Sigmoid colon (tissue), 7 donors: ENCODE measurements at places on chromosomes 16 and 17. TPM values are rescaled to one million over a fixed set of nuclear protein-coding genes. Genes with fewer than 3 reads are reported as not detected.
A peak's percentile ranks its signal among the peaks of the same experiment; 100 is the strongest.

- no peak overlapping the region for H3K27ac ChIP-seq
- H3K4me1 ChIP-seq, result no peaks in the 10 kb centered on the region
- DNase-seq, result no peak
- no peak overlapping the region for H3K4me3 ChIP-seq
- H3K36me3 ChIP-seq, result no peaks in the 10 kb centered on the region
Observed at GRCh38 chr17:48247038-48247437, 139.5 kb downstream of the SNX11 start.

Gene TBC1D3E
- total RNA-seq, result not detected

GRCh38 chr17:12089809-12090384, 69.2 kb downstream of the MAP2K4 start:
- no peak overlapping the region for H3K4me3 ChIP-seq
- no peak for DNase-seq
- no peak overlapping the region for H3K27ac ChIP-seq

Gene KCNJ18
- total RNA-seq, result not detected

DNA sequence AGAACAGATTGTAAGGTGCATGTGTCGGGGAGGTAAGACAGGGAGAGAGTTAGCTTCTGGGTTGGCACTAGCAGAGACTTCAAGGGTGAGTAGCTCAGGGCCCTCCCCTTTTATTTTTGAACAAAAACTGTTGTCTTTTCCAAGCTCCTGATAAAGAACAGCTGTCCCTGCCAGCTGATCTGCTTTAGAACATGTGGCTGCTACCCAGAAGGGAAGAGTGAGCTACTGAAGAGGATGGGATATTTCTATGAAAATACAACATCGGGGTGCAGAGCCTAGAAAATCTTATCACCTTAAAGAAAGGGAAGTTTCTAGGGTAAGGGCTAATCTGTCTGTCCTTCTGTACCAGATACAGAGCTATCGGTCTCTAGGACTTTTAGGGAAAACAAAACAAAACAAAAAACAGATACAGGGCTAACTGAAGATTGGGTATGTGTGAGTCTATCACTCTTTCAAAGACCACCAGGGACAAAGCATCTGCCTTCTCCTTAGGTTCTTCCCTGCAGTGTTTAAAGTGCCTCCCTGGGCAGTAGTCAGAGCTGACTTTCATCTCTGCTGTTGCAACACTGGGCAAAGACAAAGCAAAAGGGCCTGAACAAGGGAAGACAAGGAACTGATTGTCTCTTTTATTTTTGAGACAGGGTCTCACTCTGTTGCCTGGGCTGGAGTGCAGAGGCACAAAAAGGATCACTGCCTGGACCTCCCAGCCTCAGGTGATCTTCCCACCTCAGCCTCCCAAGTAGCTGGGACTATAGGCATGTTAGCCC, 5.0 kb upstream of the DHRS13 start:
- no peaks in the 10 kb centered on the region for H3K4me1 ChIP-seq
- H3K4me3 ChIP-seq, result no peak overlapping the region
- no peak for DNase-seq
- H3K36me3 ChIP-seq, result peaks cover 51% of the 10 kb centered on the region
- no peaks in the 10 kb centered on the region for H3K27me3 ChIP-seq

- no peaks in the 10 kb centered on the region for H3K27me3 ChIP-seq
- H3K36me3 ChIP-seq, result no peaks in the 10 kb centered on the region
- H3K4me3 ChIP-seq, result no peak overlapping the region
- DNase-seq, result no peak
- peaks cover 27% of the 10 kb centered on the region for H3K4me1 ChIP-seq
Observed at GRCh38 chr16:11251525-11252481, 4.2 kb downstream of the SOCS1 start.

DNA sequence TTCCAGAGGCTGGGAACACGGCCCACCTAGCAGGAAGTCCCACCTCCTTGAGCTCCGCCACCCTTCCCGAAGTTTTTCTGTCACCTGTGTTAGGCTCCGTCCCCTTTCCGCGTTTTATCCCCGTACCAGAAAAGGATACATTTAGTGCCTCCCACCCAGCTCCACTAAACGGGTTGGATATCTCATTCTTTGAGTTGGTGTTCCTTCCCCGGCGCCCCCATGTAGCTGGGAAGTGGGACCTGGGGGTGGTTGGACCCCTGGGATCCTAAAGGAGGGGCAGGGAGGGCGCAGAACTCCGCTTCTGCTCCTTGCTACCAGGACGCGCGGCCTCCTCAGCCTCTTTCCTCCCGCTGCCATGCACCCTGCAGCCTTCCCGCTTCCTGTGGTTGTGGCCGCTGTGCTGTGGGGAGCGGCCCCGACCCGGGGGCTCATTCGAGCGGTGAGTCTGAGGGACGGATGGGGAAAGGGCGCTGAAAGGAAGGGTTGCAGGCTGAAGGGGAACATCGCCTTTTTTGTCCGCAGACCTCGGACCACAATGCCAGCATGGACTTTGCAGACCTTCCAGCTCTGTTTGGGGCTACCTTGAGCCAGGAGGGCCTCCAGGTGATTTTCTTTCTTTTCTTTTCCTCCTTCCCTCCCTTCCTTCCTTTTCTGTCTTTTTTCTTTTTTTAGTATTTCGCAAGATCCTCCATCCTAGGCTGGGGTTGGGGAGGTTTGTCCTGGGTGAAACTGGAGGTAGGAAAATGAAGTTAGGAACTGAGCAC, 669 bp downstream of the RNF167 start:
- no peaks in the 10 kb centered on the region for H3K27me3 ChIP-seq
- H3K36me3 ChIP-seq, result peaks cover 44% of the 10 kb centered on the region
- H3K27ac ChIP-seq, result peak overlapping the region; percentile 96

Gene FBXO39
- total RNA-seq, result not detected

- H3K27me3 ChIP-seq, result no peaks in the 10 kb centered on the region
- no peak overlapping the region for H3K4me3 ChIP-seq
- H3K4me1 ChIP-seq, result no peaks in the 10 kb centered on the region
Observed at GRCh38 chr16:19186408-19186807, 18.4 kb downstream of the SYT17 start.

- H3K36me3 ChIP-seq, result peaks cover 33% of the 10 kb centered on the region
- H3K4me1 ChIP-seq, result no peaks in the 10 kb centered on the region
- no peak overlapping the region for H3K4me3 ChIP-seq
- H3K27me3 ChIP-seq, result no peaks in the 10 kb centered on the region
- DNase-seq, result no peak
- no peak overlapping the region for H3K27ac ChIP-seq
Observed at GRCh38 chr16:1401758-1402154, 12.7 kb downstream of the UNKL start.

- H3K27me3 ChIP-seq, result no peaks in the 10 kb centered on the region
- DNase-seq, result peak; percentile 47
- peak overlapping the region; percentile 51 for H3K4me3 ChIP-seq
- no peaks in the 10 kb centered on the region for H3K36me3 ChIP-seq
- H3K27ac ChIP-seq, result peak overlapping the region; percentile 81
Observed at GRCh38 chr16:82628088-82628423, 1.3 kb downstream of the CDH13 start.

Gene SHISA9
- 3.1 TPM for total RNA-seq

DNA sequence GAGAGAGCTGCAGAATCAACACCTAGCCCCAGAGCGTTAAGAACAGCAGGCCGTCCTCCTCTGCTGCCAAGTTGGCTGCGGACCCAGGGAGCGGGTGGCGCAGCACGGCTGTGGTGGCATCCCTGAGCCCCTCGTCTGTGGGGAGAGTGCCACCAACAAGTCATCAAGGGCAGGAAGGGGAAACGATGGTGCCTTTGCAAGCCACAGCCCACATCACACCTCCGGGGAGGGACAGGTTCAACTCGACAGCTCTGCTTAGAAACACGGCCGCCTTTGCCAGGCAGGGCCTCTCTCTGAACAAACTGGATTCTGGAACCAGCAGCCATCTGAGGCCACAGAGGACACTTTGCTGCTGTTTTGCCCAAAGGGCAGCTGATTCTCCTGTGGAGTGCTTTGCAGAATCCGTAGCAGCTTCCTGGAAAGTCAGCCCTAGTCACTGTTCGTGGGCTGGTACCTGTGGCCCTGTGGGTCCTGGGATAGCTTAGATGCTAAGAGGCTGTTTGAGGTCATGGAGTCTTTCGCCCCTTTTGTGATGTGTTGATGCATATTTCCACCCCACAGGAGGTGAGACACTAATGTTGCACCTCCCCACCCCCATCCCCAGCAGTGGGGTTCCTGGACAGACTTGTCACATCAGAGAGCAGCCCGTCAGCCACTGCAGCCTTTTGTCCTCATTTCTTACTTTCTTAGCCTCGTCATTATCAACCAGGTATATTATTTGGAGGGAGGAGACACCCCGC, 270.6 kb downstream of the CPPED1 start:
- no peak overlapping the region for H3K4me3 ChIP-seq
- H3K4me1 ChIP-seq, result no peaks in the 10 kb centered on the region
- no peak for DNase-seq
- H3K27ac ChIP-seq, result no peak overlapping the region
- H3K36me3 ChIP-seq, result no peaks in the 10 kb centered on the region

Gene MSL1
- 52.3 TPM for total RNA-seq

DNA sequence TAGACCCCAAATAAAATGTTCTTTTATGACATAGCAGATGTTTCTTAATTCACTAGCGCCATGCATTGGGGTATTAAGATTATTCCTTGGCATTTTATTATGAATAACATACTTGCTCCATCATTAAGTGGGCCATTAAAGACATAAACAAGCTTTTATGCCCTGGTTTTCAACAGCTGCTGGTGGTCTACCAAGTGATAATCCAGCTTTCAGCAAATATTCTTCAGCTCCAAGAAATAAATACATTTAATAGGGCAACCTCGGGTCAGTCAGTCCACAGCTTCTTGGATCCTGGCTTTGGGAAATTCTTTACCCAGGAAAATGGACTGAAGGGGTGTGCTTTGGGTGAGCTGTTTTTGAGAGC, 217.3 kb upstream of the IRX3 start:
- H3K27me3 ChIP-seq, result no peaks in the 10 kb centered on the region
- no peaks in the 10 kb centered on the region for H3K36me3 ChIP-seq
- no peak overlapping the region for H3K4me3 ChIP-seq
- H3K4me1 ChIP-seq, result no peaks in the 10 kb centered on the region

- peaks cover 25% of the 10 kb centered on the region for H3K4me1 ChIP-seq
- H3K36me3 ChIP-seq, result no peaks in the 10 kb centered on the region
- no peak overlapping the region for H3K27ac ChIP-seq
- no peak overlapping the region for H3K4me3 ChIP-seq
Observed at GRCh38 chr17:59899099-59899498, 6.2 kb downstream of the RPS6KB1 start.

- H3K4me3 ChIP-seq, result no peak overlapping the region
- H3K4me1 ChIP-seq, result peaks cover 35% of the 10 kb centered on the region
- H3K27ac ChIP-seq, result peak overlapping the region; percentile 45
- peaks cover 40% of the 10 kb centered on the region for H3K36me3 ChIP-seq
- DNase-seq, result peak; percentile 61
- H3K27me3 ChIP-seq, result no peaks in the 10 kb centered on the region
Observed at GRCh38 chr17:4972752-4973151, 5.1 kb upstream of the SPAG7 start.

- H3K27ac ChIP-seq, result no peak overlapping the region
- peak; percentile 60 for DNase-seq
- peaks cover 21% of the 10 kb centered on the region for H3K4me1 ChIP-seq
- H3K27me3 ChIP-seq, result no peaks in the 10 kb centered on the region
- H3K36me3 ChIP-seq, result no peaks in the 10 kb centered on the region
Observed at GRCh38 chr17:77827039-77827438, 131.5 kb upstream of the TNRC6C start.

- H3K36me3 ChIP-seq, result no peaks in the 10 kb centered on the region
- H3K4me3 ChIP-seq, result no peak overlapping the region
- H3K4me1 ChIP-seq, result peaks cover 5% of the 10 kb centered on the region
- no peaks in the 10 kb centered on the region for H3K27me3 ChIP-seq
Observed at GRCh38 chr17:18159551-18160120, 24.0 kb upstream of the ALKBH5 start.

Gene CBX8
- 0.54 TPM for total RNA-seq

Gene EPX
- not detected for total RNA-seq

- H3K4me1 ChIP-seq, result no peaks in the 10 kb centered on the region
- no peak overlapping the region for H3K4me3 ChIP-seq
- no peaks in the 10 kb centered on the region for H3K27me3 ChIP-seq
- no peak overlapping the region for H3K27ac ChIP-seq
Observed at GRCh38 chr17:60640503-60640902, 37.1 kb upstream of the BCAS3 start.

Gene TP53TG3B
- total RNA-seq, result not detected

GRCh38 chr16:26710450-26710849, 356.3 kb upstream of the C16orf82 start:
- H3K4me3 ChIP-seq, result no peak overlapping the region
- H3K4me1 ChIP-seq, result no peaks in the 10 kb centered on the region
- DNase-seq, result no peak
- H3K27ac ChIP-seq, result no peak overlapping the region

Gene MEIOB
- total RNA-seq, result not detected

GRCh38 chr17:63961355-63962212, 11.1 kb downstream of the SCN4A start:
- no peaks in the 10 kb centered on the region for H3K27me3 ChIP-seq
- H3K36me3 ChIP-seq, result no peaks in the 10 kb centered on the region
- DNase-seq, result peak; percentile 86
- peaks cover 4% of the 10 kb centered on the region for H3K4me1 ChIP-seq

DNA sequence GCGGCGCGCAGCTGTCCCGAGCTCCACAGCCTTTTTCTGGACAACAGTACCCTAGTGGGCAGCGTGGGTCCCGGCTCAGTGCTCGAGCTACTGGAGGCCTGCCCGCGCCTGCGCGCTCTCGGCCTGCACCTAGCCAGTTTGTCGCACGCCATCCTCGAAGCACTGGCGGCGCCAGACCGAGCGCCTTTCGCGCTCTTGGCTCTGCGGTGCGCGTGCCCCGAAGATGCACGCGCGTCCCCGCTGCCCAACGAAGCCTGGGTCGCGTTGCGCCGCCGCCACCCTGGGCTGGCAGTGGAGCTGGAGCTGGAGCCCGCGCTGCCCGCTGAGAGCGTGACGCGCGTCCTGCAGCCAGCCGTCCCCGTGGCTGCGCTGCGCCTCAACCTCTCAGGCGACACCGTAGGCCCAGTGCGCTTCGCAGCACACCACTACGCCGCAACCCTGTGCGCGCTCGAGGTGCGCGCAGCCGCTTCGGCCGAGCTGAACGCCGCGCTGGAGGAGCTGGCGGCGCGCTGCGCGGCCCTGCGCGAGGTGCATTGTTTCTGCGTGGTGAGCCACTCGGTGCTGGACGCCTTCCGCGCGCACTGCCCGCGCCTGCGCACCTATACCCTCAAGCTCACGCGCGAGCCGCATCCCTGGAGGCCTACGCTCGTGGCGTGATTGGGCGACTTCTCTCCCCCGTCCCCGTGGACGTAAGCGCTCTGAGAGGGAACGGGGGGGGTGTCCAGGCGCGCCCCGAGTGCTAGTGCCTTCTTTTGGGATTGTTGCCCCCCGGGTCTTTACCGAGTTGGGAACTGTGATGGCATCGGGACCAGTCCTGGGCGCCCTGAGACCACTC, 1.2 kb upstream of the HSF4 start:
- no peaks in the 10 kb centered on the region for H3K36me3 ChIP-seq
- DNase-seq, result peak; percentile 89
- no peaks in the 10 kb centered on the region for H3K4me1 ChIP-seq
- peak overlapping the region; percentile 68 for H3K27ac ChIP-seq
- H3K27me3 ChIP-seq, result peaks cover 46% of the 10 kb centered on the region

- no peaks in the 10 kb centered on the region for H3K36me3 ChIP-seq
- DNase-seq, result no peak
- no peak overlapping the region for H3K27ac ChIP-seq
- H3K27me3 ChIP-seq, result peaks cover 9% of the 10 kb centered on the region
- no peaks in the 10 kb centered on the region for H3K4me1 ChIP-seq
- H3K4me3 ChIP-seq, result no peak overlapping the region
Observed at GRCh38 chr16:87306516-87306915, 10.7 kb downstream of the C16orf95 start.

- H3K4me1 ChIP-seq, result peaks cover 10% of the 10 kb centered on the region
- no peak overlapping the region for H3K4me3 ChIP-seq
- H3K27ac ChIP-seq, result no peak overlapping the region
- peaks cover 47% of the 10 kb centered on the region for H3K36me3 ChIP-seq
- no peak for DNase-seq
Observed at GRCh38 chr17:79478841-79479240, 132.0 kb downstream of the RBFOX3 start.

Gene SDK2
- total RNA-seq, result 0.81 TPM

Gene FLCN
- 41.5 TPM for total RNA-seq
